Endothelial cell of umbilical vein (primary cell): ENCODE measurements at places on chromosomes 7 and 10. TPM values are rescaled to one million over a fixed set of nuclear protein-coding genes. Genes with fewer than 3 reads are reported as not detected.

Gene KAZALD1
- polyA plus RNA-seq = 3.0 TPM in 2 replicates

Gene FKBP6
- 0.04 TPM in 1 of 2 replicates, not detected in the other for polyA plus RNA-seq

Gene TFEC
- polyA plus RNA-seq = 3.3 and 3.6 TPM in 2 replicates

Gene TLX1
- 0.10 TPM in 1 of 2 replicates, not detected in the other for polyA plus RNA-seq

Gene DYNC1I1
- 1.8 and 2.0 TPM in 2 replicates for polyA plus RNA-seq

Gene DDC
- not detected in 2 replicates for polyA plus RNA-seq

Gene YKT6
- 110 and 117 TPM in 2 replicates for polyA plus RNA-seq
